Dermis microvascular lymphatic vessel endothelial cell (primary cell): ENCODE measurements at places on chromosomes 2 and 18. TPM values are rescaled to one million over a fixed set of nuclear protein-coding genes. Genes with fewer than 3 reads are reported as not detected.

DNAJC27 gene
- 1.0 and 1.5 TPM in 2 replicates for total RNA-seq

DNA sequence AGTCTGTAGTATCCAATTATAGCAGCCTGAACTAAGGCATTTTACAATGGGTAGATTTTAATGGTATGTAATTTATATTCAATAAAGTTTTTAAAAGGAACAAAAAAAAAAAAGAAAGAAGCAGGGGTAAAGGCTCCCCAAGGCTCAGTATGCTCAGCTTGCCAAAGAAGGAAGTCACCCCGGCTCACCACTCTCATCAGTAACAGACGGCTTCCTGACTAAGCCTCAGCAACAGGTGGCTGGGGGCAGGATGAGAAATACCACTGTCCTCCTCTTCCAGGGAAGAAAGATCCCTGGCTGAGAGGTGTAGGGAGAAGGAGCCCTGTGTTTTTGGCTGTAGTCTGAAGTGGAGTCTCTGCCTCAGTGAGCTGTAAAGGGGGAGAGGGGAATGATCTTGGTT is 121.2 kb downstream of the ARHGEF4 start:
- no peak for DNase-seq

C2orf81 gene
- total RNA-seq, result under 0.01 and 0.13 TPM in 2 replicates

DNA sequence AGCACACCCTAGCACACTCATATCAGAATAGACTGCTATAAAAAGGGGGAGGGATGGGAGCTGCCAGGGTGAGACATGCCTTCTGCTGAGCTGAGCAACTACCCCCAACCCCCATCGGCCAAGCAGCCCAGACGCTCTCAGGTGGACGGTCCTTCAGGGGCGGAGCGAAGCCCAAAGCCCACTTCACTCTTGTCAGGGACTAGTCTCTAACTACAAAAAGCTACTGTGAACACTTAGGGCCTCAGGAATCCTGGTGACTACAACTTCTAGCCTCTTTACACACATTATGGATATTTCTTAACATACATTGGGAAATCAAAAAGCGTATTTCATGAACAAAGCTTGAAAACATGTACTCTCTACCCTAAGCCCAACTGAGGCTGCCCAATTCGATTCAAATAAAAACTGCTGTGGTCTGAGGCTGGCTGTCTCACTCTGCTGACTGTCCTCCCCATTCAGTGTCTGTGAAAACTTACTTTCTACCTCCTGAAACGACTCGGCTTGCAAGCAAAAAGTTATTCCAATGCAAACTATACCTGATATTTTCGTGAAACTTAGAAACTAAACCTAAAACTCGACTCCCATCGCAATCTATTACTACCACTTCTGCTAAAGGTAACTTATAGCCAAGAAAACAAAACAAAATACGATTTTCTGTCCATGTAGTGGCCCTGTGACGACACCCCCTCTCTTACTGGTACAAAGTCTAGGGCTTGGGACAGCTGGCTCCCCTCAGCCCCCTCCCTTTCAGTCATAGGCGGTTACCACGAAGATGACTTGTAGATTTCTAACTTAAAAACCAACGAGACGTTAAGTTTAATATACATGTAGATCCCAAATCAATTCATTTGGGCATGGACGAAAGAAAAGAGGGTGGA is 1.2 kb downstream of the SERTAD2 start:
- DNase-seq, result peak; percentile 59

ABCG5 gene
- not detected in 2 replicates for total RNA-seq

DNA sequence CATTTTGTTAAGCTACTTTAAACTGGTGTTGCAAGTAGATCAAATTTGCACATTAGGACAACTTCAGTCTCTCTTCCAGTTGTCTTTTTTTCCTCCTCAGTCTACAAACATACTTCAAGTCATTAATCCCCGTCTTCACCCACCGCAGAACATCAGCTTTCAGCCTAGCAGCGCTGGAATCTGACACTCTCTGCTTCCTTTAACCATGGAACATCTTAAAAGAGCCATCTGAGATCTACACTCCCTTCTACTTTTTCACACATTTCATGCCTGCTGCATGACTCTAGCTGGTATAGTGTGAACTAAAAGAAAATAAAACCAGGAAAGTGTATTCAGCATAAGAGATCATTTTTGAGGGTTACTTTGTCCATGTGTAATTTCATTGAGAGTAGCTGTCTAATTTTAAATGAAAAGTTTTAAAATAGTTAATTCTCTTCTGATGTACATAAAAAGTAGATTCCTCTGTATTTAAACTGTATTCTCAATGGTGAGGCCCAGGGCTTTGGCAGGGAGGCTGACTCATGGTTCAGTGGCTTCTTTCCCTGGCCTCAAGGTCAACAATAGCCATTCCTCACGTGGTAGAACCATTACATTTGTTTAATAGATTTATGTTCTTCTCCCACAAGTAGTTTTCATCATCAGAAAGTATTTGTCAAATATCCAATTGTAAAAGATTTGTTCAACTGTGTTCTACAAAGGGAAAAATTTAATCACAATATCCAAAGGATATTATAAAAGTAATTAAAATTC is 16.5 kb downstream of the SGPP2 start:
- no peak for DNase-seq

MGAT4A gene
- total RNA-seq, result 6.2 and 9.4 TPM in 2 replicates

- DNase-seq, result peak; percentile 86
Measured at GRCh38 chr18:58396966-58397365, 231.9 kb downstream of the ALPK2 start.

GTF2A1L gene
- 0.13 TPM in 2 replicates for total RNA-seq

GRCh38 chr2:222043897-222044296 is 254.9 kb downstream of the PAX3 start:
- DNase-seq, result no peak

SERPINB12 gene
- not detected in 2 replicates for total RNA-seq

DNA sequence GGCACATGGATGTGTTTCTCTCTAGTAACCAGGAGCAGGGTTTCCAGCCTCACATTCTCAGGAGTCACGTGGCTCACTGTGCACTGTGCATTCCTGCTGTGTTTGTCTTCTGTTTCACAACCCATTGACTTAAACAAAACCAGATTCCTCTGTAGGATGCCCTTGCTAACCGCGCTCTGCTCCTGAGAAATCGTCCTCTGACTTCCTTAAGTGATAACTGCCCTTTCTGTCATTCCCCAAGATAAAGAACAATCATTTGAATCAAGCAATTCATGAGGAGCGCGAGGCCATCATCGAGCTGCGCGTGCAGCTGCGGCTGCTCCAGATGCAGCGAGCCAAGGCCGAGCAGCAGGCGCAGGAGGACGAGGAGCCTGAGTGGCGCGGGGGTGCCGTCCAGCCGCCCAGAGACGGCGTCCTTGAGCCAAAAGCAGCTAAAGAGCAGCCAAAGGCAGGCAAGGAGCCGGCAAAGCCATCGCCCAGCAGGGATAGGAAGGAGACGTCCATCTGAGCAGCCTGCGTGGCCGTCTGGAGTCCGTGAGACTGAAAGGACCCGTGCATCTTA is 60.2 kb downstream of the RALBP1 start:
- no peak for DNase-seq
